ENCODE measurements at places on chromosomes 3 and 15.
A peak's percentile ranks its signal among the peaks of the same experiment; 100 is the strongest.

DNA sequence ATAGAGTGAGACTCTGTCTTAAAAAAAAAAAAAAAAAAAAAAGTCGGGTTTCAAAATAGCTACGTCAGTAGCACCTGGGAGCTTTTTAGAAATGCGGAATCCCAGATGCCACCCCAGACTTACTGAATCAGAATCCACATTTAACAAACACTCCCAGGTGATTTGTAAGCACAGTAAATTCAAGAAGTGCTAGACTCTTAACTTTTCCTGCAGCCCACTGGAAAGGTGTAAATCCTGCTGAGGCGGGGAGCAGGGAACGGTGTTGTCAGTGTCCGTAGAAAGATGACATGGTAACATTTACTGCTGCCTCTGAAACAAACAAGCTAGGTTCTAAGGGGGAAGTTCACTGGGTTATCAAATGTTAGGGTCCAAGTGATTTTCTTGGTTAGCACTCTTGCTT is 2.4 kb upstream of the AKAP13 start:
- no peak for DNase-seq

GRCh38 chr15:65300924-65301441 is 3.5 kb upstream of the RNU5B-1 start:
- no peak for DNase-seq

GRCh38 chr3:17387108-17387507 is 355.3 kb downstream of the TBC1D5 start:
- no peak for DNase-seq

GRCh38 chr3:8802256-8802655 is 32.8 kb upstream of the OXTR start:
- no peak for DNase-seq

DNA sequence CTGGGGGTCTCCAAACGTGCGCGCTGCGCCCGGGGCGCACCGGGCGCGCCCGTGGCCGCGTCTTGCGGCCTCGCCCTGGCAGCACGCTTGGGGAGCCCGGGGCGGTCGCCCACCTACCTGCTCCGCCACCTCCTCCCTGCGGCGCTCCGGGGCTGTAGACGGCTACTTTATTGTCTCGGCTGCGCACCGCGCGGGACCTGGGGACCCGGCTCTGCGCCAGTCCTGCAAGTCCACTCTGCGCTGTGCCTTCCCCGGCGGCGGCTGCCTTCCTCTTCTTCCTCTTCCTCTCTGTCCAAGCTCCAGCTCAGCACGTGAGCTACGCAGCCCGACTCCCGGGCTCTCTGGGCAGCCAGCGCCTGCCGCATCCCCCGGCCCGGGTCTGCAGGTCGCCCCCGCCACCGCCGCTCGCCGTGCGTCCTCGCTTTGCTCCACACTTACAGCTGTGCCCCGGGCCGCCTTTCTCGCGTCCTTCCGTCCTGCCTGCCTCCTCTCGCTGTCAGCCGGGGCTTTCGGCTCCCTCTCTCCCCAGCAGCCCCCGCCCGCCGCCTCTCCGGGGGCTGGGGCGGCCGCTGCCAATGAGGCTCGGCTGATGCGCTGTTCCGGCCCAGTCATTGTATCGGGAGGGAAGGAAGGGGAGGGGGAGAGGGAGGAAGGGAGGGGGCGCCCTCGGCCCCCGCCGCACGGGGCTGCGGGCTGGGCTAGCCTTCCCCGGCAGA is 156.4 kb upstream of the FRMD4B start:
- DNase-seq: no peak

GRCh38 chr3:49616491-49616941 is 57.6 kb upstream of the APEH start:
- DNase-seq: no peak

GRCh38 chr3:74080056-74080461 is 455.3 kb upstream of the PDZRN3 start:
- DNase-seq: no peak

DNA sequence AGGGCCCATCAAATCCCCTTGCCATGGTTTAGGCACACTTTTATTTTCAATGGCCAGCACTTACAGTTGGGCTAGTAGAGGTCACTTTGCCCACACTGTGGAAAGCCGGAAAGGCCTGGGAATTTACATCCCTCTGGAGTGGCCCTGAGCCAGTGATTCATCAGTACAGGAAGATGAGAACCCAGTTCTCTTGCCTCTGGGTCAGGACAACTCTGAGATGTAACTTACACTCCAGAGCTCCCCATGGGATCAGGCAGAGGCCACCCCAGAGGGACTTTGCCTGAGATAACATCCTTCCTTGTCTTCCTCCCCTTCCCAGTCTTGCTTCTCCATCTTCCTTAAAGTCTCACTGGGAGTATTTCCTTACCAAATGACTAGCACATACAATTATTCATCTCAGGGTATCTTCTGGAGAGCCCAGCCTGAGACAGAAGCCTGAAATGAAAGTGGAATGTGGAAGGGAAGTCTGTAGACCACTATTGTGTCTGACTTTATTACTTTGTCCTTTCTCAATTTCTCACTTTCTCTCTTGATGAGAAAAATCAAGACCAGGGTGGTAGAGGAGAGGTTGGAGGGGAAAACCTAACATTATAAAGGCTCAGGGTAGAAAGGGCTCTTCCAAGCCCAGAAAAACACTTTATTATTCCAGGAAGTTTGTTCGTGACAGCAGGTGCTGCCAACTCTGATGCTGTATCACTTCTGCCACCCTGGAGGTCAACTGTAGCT is 220.8 kb downstream of the ZNF621 start:
- no peak for DNase-seq

DNA sequence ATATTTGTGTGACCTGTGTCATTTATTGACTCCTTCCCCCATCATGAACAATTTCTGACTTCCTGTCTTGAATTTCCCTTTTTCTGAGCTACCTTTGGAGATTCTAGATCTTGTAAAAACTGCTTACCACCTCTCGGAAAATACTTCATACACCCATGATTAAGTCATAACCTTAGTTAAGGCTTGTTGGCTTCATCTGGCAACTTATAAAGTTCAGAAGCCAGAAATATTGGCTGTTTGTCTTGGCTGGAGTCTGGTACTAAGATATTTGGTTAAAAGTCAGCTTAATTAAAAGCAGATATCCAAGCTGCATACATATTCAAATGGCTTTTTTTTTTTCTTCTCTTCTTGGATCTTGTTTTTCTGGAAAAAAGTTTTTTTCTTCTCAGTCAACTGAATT is 37.3 kb upstream of the B3GALNT1 start:
- no peak for DNase-seq

DNA sequence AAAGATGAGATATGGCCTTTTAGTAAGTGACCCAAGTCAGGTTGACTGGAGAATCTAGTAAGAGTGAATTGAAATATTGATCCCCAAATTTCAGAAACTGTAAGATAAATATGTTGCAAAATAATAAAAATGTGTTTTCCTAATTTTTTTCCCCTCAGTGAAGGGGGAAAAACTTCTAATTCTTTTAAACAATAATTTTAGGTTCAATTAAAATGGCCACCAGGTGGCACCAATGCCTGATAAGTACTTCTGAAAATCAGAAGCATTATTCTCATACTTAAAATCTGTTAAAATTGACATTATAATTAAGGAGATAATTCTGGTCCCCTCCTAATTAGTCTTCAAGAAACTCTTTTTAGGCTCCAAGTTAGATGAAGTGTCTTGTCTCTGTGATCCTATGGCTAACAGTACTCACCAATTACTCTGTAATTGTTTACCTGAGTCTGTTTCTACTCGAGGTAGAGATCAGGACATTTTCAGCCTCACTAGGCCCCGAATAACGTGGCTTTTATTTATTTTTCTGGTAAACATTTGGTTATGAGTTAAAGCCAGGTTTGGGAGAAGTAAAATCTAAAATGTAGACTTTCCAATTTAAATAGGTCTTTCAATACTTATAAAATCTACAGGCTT is 52.6 kb downstream of the NMD3 start:
- peak; percentile 29 for DNase-seq

- DNase-seq: peak; percentile 8
Observed at GRCh38 chr3:187352581-187353575, 15.3 kb upstream of the RTP4 start.

- DNase-seq: peak; percentile 59
Observed at GRCh38 chr3:159619341-159619885, 369.2 kb upstream of the IL12A start.

DNA sequence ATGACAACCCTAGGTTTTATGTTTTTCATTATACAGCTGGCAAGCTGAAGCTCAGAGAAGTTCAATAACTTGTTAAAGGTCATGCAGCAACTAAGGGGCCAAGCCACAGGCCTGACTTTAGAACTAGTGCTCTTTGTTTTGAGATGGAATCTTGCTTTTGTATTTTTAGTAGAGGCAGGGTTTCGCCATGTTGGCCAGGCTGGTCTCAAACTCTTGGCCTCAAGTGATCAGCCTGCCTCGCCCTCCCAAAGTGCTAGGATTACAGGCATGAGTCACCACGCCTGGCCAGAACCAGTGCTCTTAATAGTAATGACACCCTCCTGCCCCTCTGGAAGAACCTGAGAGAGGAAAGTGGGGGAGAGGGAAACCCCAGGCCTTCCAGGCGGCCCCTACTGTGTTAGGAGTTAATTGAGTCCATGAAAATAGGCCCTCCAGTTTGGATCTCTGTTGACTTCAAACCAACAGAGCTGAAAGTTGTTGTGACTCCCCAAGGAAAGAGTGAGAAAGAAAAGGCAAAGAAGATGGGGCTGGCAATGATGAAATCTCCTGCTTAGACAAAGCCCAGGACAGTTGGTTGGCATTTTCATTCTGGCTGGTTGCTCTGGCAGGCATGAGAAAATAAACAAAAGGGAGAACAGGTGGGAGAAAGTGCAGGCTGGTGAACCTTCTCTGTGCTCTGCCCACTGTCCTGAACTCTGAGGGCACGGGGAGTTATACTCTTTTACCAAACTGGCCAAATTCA is 3.6 kb upstream of the PRRT3 start:
- DNase-seq: no peak

DNA sequence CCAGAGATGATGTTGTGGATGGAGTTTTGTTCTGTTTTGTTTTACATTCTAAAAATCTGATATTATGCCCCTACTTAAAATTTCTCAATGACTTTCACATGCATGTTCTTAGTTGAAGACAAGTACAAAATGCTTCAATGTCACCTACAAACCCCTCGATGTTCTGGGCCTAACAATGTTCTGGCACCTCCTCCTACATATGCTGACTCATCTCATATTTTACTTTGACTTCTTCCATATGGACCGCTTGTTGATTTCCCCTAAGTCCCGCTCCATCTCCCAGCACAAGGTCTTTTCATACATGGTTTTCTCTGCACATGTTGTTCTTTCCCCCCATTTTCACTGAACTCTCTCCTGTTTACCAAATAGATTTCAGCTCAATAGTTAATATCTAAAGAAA is 441.4 kb downstream of the CNTN6 start:
- no peak for DNase-seq

- DNase-seq: no peak
Observed at GRCh38 chr15:31555022-31555421, 228.4 kb downstream of the KLF13 start.

GRCh38 chr3:77871436-77871835 is 831.5 kb downstream of the ROBO2 start:
- no peak for DNase-seq

GRCh38 chr15:76033438-76033837 is 21.2 kb upstream of the NRG4 start:
- no peak for DNase-seq

DNA sequence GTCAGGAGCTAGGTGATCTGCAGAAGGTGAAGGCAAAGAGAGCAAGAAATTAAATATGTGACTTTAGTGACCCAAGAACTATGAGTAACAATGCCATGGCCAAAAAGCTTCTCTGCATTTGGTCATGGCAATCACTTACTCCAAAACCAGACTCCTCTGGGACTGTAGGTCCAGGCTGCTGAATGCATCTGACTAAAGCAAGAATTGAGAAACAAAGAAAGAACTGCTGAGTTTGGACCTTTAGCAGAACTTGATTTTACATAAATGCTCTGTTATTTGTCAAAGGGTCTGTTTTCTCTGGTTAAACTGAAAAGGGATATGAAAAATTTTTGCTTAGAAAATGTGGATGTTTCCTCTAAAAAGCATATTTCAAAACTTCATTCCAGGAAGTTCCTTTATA is 1102.2 kb downstream of the IGSF11 start:
- DNase-seq: no peak

GRCh38 chr3:100046986-100047385 is 67.3 kb downstream of the FILIP1L start:
- DNase-seq: no peak

- no peak for DNase-seq
Observed at GRCh38 chr15:22930782-22931484, 49.2 kb downstream of the CYFIP1 start.

DNA sequence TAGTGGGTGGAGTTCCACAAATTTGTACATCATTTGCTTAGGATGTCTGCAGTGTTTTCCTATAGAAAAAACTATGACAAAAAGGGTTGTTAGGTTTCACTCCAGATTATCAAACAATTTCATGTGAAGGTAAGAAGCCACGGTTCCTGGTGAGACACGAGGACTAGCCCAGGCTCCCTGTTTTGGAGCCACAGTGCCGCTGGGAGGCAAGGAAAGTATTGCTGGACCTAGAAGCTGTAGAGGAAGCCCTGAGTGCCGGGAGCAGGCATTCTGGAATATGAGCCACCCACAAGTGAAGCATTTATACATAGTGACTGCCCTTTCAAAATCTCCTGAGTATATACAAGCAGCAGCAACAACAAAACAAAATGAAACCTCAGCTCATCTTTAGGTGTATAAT is 142.0 kb downstream of the GABRB3 start:
- no peak for DNase-seq

GRCh38 chr3:180680097-180680430 is 775 bp upstream of the CCDC39 start:
- DNase-seq: no peak

- DNase-seq: no peak
Observed at GRCh38 chr3:62604751-62605351, 231.5 kb upstream of the FEZF2 start.

DNA sequence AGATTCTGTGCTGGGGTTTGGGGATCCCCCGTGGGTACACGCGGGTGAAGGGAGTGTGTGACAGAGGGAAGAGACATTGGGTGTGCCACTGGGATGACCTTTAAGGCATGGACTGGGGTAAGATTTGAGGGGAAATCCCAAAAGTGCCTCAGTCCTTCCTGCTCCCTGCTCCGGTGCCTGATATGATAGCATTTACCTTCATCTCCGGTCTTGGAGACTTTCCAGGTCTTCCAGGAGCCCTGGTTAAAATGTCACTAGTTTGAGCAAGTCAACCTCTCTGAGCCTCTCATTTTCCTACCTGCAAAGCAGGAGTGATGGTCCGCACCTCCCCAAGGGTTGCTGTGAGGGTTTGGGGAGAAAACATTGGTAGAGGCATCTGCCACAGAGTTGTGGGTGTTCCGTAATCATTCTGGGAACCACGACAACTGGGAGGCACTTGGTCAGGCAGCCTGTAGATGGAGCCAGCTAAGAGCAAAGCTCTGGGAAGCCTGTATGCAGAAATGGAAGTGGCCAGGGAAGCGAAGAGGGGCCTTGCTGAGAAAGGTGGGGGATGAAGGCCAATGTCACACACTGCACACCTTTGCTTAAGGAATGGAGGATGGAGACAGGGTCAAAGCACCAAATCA is 33.9 kb upstream of the KIF23 start:
- no peak for DNase-seq
